ENCODE measurements at places on chromosomes 5 and 9. TPM values are rescaled to one million over a fixed set of nuclear protein-coding genes. Genes with fewer than 3 reads are reported as not detected.
A peak's percentile ranks its signal among the peaks of the same experiment; 100 is the strongest.

- DNase-seq, result no peak
These were observed 125.7 kb downstream of the NIPBL start for GRCh38 chr5:37002176-37002751.

The BARHL1 gene
- not detected for total RNA-seq

DNA sequence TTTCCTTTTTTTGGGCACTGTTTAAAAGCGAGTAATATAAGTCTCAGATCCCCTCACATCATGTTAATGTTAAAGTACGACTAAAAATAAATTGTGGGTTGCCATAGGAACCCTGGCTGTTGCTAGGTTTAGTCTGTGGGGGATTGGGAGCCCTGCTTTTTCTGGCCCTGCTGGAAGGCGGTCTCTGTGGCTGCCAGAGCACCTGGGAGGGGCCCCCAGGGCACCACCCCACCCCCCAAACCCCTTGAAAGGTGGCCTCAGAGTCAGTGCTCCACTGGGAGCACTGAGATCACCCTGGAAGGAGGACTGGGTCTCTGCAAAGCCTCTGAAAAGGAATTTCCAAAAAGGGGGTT, 66.2 kb upstream of the NEURL1B start:
- no peak for DNase-seq

The NR2F1-AS1 gene
- total RNA-seq, result not detected

- peak; percentile 71 for DNase-seq
These were observed 2.0 kb downstream of the HAVCR2 start for GRCh38 chr5:157106630-157107461.

The ELOVL7 gene
- total RNA-seq, result 1.1 TPM
